ENCODE measurements at places on chromosomes 5 and 9. TPM values are rescaled to one million over a fixed set of nuclear protein-coding genes. Genes with fewer than 3 reads are reported as not detected.

Gene TNFSF8
- total RNA-seq, result not detected

Gene TEK
- total RNA-seq, result 18.6 TPM

Gene LCP2
- not detected for total RNA-seq

Gene PALM2AKAP2
- 37.2 TPM for total RNA-seq

Gene IFNA13
- not detected for total RNA-seq

Gene ANKH
- 36.1 TPM for total RNA-seq

Gene AGXT2
- total RNA-seq, result not detected

Gene IGFBPL1
- under 0.01 TPM for total RNA-seq

Gene FASTKD3
- 13.5 TPM for total RNA-seq

Gene MEIKIN
- total RNA-seq, result not detected

Gene FOXD4L6
- total RNA-seq, result not detected

Gene CDK5RAP2
- total RNA-seq, result 26.5 TPM

Gene TRAF1
- total RNA-seq, result 2.3 TPM

Gene SYK
- total RNA-seq, result not detected

Gene SPINK14
- not detected for total RNA-seq

Gene PPP6C
- total RNA-seq, result 13.0 TPM

Gene SPARC
- total RNA-seq, result 869 TPM

Gene CSF2
- total RNA-seq, result 0.38 TPM

Gene AJM1
- 6.8 TPM for total RNA-seq

Gene CARTPT
- total RNA-seq, result not detected

Data from regular cardiac myocyte (primary cell).